CD4-positive, alpha-beta T cell treated with Interleukin-4 for 1 hour (primary cell): ENCODE measurements at places on chromosomes 1 and 21.

DNA sequence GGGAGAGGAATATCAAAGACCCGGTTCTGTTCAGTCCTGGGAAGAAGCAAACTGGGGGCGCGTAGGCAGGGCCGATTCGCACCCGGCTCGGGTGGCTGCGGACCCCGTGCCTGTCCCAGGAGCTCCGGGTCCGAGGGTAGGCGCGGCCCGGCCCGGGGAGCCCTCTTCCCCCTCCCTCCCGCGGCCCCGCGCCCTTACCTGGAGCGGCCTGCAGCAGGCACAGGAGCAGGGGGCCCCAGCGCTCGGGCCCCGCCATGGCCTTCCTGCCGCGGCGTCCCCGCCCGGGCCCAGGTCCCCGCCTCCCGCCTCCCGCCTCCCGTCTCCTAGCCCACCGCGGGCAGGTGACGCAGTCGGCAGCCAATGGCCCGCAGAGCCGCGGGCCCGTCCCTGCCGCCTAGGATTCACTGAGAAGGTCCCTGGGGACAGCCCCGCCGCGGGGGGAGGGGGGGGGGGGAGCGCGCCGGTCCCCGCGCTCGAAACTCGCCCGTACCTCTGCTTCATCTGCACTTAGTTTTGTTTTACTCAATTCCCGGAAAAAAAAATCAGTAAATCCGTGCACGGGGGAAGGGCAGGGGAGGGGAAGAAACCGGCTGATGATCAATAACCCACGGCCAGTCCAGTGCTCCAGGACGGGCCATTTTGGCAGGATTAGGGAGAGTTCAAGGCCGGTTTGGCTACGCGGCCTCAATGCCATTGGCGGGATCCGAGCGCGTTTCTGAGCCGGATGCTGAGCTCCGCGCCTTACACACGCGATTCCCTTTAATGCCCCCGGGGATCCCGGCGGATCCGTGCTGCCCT is at the start of gene IFNLR1:
Gene IFNLR1, minus strand, starts transcription at position 297 of the 798 bp plus-strand sequence. Its CDS starts 41 bp downstream, at position 256.
- peak; percentile 74 for DNase-seq

DNA sequence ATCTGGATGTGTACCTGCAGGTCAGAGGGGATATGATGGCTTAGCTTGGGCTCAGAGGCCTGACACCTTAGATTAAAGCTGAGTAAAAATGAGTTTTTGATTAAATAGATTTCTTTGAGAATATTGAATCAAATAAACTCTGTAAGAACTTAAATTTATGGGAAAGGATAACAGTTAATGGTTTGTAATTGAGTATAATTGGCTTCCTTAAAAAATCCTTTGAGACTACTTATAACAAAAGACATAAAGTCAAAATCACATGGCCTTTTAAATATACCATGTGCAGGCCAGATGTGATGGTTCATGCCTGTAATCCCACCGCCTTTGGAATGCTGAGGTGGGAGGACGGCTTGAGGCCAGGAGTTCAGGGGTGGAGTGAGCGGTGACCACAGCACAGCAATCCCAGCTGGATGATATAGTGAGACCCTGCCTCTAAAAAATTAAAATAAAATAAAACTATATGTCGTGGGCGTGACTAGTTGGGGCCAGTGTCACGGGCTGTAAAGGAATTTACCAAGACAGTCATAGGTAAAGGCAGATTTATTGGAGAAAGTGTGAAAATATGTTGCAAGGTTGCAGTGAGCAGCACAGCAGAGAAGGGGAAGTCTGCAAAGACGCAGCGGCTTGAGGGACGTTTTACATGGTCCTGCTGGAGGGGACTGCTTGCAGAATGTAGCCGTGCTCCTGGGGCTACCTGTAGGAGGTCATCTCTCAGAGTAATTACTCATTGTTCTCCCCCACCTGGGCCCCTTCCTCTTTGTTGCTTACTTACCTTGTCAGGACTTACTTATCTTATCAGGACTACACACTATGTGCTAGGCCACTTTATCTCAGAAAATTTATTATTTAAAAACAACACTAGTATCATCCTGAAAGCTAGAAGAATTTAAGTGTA is 122.3 kb downstream of the ZMYM4 start:
- no peak for DNase-seq

DNA sequence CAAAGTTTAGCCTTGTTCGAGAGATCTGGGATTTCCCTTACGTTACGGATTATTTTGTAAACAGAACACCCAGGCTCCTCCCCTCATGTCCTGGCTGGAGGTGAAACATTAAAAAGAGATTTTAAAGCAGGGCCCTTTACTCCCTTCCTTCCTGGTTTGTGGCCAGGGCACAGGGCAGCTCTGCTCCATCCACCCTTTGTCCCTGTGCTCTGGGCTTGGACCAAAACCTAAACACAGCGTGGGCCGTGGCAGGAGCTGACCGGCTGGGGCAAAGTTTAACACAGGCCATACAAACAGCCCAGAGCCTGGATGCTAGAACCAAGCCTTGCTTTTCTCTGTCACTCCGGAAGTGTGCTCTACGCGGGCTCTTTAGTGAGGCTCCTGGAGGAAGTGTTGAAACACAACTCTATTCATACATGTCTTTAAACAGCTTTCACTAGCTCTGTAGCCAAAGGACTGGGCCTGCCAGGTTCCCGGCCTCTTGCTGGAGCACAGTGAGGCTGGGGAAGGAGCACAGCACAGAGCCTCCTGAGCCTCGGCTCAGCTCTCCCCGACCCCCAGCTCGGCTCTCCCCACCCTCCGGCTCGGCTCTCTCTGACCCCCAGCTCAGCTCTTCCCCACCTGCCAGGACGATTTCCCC is 84.7 kb downstream of the PDE9A start:
- peak; percentile 41 for DNase-seq

GRCh38 chr1:81954534-81955020 is 153.8 kb downstream of the ADGRL2 start:
- no peak for DNase-seq

DNA sequence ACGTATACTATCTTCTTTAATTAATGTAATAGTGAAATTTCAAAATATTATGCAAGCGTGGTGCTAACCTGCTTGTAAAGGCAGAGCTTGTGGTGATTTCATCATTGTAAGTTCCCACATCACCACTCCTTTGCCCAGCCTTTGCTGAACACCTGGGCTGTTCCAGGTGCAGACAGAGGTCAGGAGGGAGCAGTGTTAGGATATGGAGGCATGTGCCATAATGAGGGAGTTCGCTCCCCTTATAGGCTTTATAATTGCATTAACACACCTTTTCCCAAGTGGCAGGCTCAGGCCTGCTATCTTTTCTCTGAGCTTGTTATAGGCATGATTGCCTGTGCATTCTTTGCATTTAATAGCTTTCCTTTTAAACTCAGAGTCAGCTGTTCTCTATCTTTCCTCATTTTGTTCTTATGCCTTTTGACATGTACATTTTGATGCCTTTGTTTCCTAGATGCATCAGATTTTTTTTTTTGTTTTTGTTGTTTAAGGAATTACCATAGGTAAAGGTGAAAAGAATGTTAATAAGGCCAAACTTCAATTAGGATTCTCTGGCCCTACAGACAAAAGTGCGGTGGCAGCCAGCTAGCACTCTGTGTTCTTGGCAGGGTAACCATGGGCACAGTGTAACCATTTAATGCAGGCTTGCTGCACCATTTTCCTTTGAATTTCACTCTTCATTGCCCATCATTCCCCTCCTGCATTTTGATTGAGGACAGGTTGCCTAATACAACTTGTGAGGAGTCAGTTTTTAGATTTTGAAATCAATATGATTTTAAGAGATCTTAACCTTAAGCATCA is 12.6 kb downstream of the NPL start:
- DNase-seq = no peak

DNA sequence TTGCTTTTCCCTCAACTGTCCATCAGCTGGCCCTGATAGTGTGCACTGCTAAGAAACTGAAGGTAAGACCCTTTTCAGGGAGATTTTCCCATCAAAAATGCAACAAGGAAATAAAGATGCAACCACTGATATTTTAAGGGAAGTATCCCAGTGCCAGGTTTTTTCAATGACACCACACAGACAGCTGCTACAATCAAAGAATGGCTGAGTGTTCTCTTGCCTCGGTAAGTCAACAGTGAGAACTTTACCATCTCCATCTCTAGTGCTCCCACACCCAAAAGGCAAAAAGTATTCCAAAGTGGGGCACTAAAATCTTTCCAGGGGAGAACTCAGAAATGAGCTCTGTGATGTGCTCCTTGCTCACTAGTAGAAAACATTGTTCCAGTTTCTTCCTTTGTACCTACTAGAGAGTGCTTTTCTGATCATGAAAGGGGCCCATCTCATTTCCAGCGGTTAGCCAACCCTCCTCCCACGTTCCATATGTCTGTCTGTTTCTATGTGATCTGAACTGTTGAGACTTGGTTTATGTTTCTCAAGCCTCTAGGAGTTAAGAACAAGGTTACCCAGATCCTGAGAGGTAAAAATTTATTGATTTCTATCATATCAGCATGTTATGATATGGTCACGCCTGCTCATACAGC is 67.6 kb upstream of the NEK2 start:
- DNase-seq = no peak

GRCh38 chr1:37461698-37462436 is 12.5 kb upstream of the ZC3H12A start:
- no peak for DNase-seq

DNA sequence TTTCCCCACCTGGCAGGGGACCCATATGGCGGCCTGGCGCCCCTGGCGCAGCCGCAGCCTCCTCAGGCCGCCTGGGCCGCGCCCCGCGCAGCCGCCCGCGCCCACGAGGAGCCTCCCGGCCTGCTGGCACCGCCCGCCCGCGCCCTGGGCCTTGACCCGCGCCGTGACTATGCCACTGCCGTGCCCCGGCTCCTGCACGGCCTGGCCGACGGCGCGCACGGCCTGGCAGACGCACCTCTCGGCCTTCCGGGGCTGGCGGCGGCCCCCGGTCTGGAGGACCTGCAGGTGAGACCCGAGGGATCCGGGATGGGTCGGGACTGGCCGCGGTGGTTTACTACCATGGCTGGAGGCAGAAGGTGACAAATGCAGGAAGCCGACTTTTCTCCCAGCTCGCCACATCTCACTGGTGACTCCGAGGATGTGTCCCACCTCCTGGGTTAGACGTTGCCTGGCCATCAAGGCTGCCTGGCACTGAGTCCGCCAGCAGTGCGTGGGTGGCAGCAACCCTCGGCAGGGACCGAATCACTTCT is 1.1 kb downstream of the TFAP2E start:
- DNase-seq = no peak

- DNase-seq = no peak
Observed at GRCh38 chr21:37095821-37096220, 22.8 kb downstream of the TTC3 start.

- DNase-seq = no peak
Observed at GRCh38 chr1:40244138-40244744, 3.5 kb upstream of the TMCO2 start.

DNA sequence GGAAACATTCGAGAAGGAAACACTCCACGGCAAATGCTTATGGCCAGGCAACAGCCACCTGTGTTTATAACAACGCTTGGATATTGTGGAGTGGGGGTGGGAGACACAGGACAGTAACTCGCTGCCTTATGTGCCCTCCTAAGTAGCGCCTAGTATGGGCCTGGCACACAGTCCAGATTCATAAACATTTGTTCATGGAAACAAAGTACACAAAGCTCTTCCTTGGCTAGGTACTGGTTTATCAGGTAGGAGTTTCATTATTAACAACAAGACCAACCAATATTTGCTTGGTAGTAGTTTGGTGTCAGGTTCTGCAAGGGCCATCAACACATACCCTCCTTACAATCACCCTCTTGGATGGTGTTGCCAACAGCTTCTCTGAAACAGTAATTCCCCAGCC is 23.4 kb downstream of the TMCO4 start:
- no peak for DNase-seq

GRCh38 chr1:223853748-223854147 is 8.0 kb upstream of the TP53BP2 start:
- no peak for DNase-seq

DNA sequence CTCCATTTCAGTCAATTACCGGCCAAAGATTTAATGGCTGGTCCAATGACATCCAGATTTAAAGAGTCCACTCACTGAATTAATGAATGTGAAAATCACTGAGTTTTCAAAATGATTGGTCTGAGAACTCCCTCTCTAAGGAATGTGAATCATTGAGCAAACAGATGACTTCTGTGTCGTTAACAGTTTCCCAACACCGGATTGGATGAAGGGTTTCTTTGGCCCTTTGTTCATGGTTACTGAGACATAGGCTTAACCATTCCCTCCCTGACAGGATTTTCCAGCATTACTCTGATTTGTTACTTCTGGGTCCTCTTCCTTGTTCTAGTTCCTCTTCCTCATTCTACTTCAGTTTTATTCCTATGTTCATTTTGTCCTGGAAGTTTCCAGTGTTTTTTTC is 1.5 kb upstream of the CLDN17 start:
- no peak for DNase-seq

GRCh38 chr1:37073152-37073853 is 39.0 kb upstream of the GRIK3 start:
- no peak for DNase-seq

DNA sequence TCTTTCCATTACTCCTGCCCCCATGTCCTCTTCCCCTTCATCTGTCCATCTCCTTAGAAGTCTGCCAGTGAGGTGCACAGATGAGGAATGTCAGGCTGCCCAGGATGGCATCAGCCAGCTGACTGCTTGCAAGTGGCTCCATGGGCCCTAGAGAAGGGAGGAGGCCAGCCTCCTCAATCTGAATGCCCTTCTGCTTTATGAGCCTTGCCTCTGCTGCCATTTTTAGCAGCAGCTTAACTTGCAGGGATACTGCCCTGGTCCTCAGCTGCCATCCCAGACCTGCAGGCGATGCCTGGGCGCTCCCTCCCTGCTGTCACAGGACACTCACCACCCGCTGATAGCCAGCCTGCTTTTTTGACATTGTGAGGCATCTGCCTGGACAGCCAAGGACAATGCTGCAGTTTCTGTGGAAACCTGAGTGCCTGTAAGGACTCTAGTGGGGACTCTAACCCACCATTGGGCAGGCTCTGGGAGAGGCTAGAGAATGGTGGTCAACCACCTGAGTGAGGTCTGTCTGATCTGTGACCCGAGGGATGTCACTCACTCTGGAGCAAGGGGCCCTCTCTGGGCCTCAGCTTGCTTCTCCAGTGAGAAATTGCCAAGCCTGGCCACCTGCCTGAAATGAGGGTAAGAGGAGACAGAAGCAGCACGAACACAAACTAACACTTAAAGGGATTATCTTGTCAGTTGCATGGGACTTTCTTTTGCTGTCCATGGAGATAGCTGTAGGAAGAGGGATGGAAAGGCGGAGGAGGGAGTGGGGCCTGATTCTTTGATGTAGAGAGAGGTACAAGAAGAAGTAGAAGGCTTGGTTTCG is 185.0 kb downstream of the MIS18A start:
- DNase-seq = no peak

DNA sequence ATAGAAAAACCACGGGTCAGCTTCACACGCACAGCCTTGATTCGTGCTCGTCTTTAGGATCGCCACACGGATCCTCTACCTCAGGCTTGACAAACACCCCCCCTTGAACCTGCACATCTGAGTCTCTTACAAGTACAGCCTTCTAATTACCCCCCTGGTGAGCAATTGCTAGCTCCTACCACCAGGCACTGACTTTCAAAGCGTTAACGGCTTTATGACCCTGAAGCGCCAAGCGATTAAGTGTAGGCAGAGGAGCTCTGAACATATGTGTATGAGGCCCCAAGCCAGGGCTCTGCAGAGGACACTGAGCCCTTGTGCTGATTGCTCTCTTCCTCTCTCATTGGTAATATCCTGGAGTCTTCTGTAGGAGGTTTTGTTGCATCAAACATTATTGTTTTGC is 55.7 kb upstream of the EPHA8 start:
- DNase-seq = no peak
